ENCODE measurements at places on chromosomes 11 and 22.

DNA sequence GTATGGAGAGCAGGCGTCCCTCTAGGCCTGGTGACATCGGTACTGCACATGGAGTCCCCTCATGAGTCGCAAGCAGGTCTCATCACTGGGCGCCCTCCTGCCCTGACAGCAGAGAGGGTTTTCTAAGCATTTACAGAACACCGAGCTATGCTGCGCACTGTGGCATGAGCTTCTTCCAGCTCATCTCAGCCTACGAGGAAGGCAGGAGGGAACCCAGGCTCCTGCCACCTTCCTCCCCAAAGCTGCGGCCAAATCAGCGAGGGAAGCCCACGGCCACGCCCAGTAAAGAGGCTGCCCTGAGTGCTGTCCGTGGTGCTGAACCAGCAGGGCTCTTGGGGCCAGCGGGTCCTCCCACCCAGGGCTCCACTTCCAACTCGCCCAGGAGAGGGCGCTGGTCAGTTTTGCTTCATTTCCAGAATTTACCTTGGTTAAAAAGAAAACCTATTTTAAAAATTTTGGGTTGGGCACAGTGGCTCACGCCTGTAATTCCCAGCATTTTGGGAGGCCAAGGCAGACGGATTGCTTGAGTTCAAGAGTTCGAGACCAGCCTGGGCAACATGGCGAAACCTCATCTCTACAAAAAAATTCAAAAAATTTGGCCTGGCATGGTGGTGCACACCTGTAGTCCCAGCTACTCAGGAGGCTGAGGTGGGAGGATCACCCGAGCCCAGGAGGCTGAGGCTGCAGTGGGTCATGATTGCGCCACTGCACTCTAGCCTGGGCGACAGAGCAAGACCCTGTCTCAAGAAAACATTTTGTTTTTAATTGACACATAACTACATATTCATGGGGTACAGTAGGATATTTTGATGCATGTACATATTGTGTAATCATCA is 34.2 kb downstream of the PHF21B start:
- peak; percentile 72 for DNase-seq

DNA sequence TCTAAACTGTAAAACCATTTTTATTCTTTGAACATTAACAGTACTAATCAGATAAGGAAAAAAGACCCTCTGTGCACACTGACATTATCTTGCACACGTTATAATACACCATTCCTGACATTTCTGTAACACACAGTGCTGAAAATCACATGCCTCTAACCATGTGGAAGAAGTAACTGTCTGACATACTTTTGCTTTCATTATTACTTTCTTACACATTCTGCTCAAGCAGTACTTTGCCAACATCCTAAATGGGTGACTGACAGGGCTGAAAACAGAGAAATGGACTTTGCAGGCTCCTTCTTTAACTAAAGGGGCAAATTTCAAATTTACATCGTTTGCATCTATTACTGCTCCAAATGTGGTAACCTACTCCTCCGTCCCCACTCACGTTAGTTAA is 22.8 kb upstream of the TP53AIP1 start:
- no peak for DNase-seq

GRCh38 chr11:76810151-76810853 is 27.1 kb downstream of the TSKU start:
- DNase-seq = no peak

DNA sequence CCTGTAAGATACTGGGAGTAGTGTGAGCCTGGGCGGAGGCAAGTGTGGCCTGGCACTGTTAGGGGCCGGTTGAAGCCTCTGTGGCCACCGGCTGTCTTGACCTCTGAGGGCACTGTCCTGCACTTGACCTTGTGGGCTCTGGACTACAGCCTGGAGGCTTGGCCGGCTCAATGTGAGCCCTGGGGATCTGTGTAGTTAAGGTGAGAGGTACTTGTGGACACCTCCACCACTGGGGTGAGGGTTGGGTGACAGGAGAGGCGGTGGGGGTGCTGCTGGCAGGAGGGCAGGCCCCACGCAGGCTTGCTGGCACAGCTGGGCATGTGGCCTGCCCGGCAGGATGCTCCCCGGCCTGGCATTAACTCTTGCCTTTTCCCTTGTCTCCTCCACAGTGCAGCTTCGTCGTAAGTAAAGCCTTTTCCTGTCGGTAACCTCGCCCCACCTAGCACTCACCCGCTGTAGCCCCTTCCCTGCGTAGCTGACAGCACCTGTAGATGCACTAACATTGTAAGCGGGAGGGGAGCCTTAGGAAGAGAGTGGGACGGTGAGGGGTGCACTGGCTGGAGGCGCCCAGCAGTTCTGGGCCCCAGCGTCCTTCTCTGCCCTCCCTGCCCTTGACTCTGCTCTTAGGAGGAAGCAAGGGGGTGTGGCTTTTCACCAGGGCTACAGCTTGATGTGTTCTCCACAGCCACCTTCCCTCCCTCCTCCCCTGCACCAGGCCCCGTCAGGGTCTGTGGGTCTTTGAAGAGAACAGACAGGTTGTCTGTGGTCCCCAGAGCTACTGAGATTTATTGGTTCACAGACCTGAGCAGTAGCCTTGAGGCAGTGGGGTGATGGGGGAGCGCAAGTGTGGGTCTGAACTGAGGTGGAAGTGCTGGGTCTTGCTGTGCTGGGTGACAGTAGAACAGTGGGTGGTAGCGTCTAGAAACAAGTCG is 17.6 kb downstream of the INCENP start:
- no peak for DNase-seq

- peak; percentile 89 for DNase-seq
These were observed 35.5 kb downstream of the RPL27A start for GRCh38 chr11:8717876-8718753.

GRCh38 chr22:27385261-27385998 is 416.1 kb downstream of the MN1 start:
- DNase-seq = no peak

- no peak for DNase-seq
These were observed 32.9 kb upstream of the SYT13 start for GRCh38 chr11:45319077-45319476.

DNA sequence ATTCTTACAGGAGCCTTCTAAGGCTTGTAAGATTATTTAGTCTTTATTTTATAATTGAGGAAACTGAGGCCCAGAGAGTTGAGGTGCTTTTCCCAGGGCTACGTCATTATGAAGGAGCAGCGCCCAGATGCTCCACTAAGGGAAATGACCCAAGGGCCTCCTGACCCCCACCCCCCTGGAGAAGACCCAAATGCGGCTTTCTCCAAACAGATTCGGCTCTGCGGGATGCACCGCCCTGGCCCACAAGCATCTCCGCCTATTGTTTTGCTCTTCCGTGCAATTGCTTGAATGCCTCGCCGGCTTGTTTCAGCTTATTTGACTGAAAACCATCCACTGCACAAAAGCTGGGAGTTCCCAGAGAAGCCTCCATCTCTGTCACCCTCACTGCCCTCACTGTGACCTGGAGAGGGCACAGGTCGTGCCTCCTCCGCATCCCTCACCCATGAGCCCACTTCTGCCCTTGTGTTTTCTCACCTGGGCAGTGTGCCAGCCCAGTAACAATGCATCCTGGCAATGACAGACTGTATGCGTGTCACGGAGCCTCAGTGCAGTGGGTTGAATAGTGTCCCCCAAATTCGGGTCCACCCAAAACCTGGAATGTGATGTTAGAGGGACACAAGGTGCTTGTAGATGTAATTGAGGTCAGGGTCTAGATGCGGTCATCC is 790.2 kb downstream of the TBC1D22A start:
- DNase-seq = no peak

- DNase-seq = no peak
These were observed 1331.3 kb downstream of the BRD1 start for GRCh38 chr22:48496226-48496845.

DNA sequence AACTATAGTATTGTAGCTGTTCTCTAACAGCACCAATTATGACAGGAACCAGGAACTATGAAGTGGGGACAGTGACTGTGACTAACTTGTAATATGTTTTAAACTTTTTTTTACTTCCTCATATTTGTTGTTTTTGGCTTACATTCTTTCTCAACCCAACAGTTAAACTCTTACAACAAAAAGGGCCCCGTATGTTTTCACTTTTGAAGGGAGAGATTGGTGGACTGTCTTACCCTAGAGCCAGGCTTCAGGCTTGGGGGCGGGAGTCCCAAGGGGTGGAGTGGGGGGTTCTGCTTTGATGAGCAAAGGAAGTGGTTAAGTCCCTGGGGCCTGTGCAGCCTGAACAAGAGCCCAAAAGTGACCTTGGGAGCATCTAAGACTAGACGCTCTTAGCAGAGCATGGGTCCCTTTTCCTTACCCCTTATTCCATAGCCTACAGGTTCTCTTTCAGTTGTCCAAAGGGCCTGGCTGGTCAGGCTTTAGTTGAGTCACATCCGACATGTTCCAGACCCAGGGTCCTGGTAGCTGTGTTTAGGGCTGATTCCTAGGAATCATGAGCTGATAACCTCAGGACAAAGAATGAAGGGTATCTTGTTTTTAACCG is 38.8 kb downstream of the STIM1 start:
- DNase-seq = no peak

DNA sequence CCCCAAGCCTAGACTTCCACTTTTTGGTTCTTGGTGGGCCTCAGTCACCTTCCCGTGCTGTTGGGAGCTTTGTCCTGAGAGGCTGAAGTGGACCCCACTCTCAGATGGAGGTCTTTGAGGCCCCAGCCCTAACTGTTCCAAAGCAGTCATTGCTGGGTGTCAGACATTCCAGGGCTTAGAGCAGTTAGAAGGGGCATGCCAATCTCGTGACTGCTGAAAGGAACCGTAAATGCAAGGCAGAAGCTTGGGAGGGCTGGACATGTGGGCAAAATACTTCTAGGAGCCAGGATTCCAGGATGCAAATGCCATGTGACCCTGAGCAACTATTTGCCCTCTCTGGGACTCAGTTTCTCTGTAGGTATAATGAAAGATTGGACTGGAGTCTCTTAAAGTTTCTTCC is 118.8 kb upstream of the CRYBB3 start:
- no peak for DNase-seq

DNA sequence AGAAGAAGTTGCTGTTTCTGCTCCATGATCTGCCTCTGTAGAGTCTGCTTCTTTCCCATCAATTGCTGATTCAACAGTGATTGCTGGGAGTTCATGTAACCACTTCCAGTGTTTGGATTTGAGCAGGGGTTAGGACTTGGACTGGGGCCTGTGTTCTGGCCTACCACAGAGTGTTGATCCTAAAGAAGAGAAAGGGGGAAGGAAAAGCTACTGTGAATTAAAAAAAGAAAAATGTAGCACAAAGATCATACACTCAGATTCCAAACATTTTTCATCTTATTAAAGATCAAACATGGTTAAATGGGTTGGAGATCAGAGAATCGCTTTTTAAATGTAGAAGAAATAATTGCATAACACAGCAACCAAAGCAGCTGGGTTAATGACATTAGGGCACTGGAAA is 67.6 kb upstream of the MTMR2 start:
- peak; percentile 67 for DNase-seq

DNA sequence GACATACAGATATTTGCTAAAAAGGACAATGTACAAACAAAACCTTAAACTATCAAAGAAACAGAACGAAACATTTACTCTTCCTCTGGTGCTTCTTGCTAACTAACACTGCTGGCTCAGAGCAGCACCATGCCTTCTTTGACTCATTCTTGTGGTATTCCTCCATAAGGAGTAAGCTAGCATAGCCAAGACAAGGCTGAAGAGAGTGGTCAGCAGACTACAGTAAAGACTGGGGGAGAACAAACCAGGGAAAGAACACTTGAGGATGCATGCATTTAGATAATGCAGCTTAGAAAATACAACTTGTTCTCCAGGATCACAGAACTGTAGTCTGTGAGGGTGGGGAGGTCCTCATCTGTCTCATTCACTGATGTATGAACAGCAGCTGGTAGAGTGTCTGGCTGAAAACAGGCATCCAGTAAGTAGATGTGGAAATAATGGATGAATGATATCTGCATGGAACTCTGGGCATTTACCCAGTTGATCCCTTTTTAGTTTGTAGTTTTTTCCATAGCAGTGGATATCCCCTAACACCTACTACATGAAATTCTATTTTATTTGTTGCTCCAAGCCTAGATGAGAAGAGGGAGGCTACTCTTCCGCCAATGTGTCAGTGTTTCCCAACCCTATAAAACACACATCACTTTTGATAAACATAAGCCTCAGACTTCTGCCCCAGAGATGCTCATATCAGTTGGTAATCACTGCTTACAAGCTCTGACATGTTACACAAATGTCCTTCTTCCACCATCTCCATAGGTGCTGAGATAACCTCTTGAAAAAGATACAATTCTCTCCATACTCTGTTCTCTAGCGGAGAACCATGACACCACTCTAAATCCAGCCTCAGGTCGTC is 7.3 kb downstream of the SNX19 start:
- peak; percentile 86 for DNase-seq

DNA sequence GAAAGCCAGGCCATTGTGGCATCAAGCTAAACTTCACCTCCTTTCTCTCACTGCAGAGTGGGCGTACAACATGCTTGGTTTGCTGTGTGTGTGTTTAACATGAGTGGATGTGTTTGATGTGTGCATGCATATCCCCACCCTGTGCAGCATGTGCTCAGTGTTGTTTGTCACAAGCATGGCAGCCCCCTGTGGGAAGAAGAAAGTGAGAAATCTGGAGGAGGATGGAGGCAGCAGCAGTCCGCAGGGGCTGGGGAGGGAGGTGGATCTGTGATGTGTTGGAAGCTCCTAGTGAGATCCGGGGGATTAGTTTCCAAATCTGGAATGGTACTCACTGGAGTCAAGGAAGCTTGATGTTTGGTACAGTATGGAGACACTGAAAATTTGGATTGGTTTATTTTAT is 24.1 kb upstream of the CCDC134 start:
- DNase-seq = no peak

- DNase-seq = no peak
These were observed 35.4 kb downstream of the NAGA start for GRCh38 chr22:42035256-42035655.

DNA sequence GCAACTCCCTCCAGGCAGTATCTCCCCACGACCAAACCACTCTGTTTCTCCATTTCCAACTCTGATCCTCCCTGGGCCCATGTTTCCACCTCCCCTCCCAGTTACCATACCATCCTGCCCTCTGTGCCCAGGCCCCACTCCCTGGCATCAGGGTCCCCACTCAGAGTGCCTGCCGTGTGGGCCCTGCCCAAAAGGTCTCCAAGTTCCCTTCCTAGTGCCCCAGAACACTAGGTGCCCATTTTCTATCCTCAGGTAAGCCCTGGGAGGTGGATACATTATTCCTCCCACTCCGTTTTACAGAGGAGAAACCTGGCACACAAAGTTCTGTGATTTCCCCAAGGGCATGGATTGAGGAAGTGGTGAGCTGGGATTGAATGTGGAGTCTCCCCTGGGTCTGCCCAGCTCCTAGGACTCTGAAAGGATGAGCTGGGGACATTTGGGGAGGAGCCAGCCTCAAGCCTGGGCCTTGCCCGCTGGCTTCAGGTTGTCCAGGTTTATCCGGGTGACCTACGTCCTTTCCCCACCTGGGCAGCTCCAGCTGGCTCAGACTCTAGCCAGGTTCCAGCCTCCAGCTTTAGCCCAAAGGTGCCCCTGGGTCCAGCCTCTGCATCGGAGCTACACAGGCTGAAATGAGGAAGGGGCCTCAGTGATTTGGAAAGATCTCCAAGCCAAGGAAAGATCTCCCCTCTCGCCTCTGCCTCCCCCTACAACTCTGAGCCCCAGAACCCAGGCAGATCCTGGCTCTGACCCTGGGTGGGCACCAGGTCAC is 2.2 kb upstream of the GSTT4 start:
- DNase-seq = no peak

GRCh38 chr22:43955883-43956782 is 891 bp downstream of the SAMM50 start:
- peak; percentile 3 for DNase-seq

All from astrocyte of the spinal cord (primary cell).